HepG2 (cell line): ENCODE measurements at places on chromosomes 3 and 15.

DNA sequence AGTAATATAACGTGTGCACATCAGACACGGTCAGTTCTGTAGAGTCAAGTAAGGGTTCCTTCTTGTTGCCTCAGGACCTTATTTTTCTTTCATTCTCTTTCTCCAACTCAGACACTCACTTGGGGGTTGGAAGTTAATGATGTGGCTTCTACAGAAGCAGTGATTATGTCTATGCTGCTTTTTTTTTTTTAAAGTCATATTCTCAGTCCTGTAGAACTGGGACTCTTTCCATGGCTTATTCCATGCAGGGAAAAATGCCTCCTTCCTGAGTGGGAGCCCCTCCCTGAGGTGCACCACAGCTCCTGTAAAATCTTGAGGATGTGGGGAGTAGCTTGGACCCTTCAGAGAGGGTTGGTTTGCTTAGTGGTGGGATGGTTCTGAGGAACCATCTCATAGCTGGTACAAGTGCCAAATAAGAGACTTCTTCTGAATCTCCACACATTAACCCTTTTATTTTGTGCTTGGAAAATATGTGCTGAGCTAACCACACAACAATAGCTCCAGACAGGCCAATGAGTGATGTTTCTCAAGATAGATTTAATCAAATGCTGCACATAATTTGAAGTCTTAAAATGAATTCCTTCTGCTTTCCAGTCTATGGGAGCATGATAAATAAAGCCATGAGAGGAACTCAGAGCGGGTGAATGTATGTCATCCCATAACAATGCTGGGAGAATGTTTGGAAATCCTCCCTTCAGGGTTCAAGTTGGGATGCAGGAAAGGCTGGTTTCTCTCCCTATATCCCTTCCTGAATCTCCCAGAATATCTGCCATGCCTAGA is 23.3 kb upstream of the FSTL1 start:
- DNase-seq: no peak

GRCh38 chr3:43162230-43163084 is 56.6 kb upstream of the POMGNT2 start:
- DNase-seq: peak; percentile 24

DNA sequence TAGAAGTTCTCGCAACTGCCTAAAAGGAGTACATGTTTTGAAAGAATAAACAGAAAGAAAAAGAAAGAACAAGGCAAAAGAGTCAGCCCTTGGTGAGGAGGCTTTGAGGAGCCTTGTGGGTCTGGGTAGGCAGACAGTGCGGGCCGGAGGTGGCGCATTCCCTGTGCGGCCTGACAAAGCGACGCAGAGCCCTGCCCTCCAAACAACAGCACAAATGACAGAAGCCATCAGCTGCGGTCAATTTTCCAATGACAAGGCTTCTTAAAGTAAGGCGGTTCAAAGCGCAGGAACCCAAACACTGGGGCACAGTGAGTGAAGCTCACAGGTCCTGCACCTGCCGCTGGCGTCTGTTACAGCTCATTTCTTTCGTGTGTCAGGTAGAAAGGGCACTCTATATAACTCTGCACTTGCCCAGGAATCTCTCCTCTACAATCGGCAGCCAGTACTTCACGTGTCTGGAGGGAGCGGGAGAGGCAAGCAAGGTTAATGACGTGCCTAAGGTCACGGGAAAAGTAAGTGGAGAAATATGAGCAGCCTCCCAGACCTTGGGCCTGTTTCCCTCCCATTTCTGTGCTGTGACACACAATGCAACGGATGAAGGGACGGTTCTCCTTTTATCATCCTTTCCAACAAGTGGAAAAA is 178.1 kb downstream of the OPA1 start:
- no peak for DNase-seq

DNA sequence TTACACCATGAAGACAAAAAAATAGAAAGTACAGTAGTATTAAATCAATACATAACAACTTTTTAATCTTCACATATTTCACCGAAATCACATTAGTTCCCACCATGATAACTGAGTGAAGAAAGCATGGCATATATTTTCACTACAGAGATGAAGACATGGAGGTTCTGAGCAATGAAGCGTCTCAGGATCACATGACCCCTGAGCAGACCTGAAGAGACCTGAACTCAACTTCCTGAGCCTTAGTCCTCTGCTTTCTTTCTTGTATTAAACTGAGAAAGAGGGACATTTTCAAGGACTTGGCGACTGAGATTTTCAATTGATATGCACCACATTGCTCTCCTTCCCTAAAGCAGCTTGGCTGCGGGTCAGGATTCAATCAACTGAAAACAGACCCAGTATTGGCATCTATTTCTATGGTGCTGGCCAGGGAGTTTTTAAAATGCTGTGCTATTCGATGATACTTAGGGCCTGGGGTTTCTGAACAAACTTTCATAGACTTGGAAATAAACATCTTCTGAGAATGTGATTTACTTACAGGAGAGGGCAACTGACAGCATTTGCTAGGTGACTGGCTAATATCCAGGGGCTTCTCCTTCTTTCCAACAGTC is 165.1 kb downstream of the LSAMP start:
- DNase-seq: no peak

DNA sequence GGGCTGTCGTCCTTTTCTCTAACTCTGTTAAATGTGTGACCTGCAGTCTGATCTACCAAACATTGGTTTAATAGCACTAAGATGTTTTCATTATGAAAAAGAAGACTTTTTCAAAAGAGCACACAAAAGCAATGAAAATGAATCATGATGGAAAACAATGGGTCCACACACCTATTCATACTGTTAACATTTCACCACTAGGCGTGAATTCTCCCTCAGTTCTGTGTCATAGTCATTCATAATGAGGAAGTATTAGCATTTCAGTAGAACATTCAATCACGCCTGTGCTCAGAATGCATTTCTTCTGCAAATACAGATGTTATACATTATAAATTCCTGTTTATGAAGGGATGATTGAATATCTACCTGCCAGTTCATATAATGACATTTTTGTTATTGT is 35.9 kb downstream of the EIF4E3 start:
- no peak for DNase-seq

- DNase-seq: no peak
These were observed 27.7 kb downstream of the NR2F2 start for GRCh38 chr15:96358001-96358801.

DNA sequence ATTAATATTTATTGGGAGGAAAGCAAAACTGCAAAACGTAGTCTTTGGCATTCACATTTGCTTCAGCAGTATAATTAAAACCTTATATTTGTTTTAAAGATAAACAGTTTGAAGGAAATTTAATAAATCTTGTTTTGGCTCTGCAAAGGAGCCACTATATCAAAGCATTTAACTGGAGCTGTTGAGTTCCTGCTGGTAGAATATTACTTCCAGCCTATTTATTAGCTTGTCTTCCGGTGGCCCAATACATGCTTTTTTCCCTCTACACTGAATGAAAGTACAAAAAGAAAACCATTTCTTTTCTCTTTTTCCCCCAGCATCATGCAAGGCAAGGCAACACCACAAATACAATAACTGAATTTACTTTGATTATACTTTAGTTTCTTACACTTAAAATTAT is 26.3 kb downstream of the SPTSSB start:
- no peak for DNase-seq

DNA sequence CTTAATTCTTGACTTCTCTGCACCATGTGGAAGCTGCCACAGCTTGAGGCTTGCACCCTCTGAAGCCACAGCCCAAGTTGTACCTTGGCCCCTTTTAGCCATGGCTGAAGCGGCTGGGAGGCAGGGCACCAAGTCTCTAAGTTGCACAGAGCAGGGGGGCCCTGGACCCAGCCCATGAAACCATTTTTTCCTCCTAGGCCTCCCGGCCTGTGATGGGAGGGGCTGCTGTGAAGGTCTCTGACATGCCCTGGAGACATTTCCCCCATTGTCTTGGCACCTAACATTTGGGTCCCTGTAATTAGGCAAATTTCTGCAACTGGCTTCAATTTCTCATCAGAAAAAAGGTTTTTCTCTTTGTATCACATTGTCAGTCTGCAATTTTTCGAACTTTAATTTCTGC is 92.8 kb upstream of the GALNT15 start:
- DNase-seq: no peak

- no peak for DNase-seq
These were observed 379.3 kb upstream of the CBLB start for GRCh38 chr3:106247902-106248684.

DNA sequence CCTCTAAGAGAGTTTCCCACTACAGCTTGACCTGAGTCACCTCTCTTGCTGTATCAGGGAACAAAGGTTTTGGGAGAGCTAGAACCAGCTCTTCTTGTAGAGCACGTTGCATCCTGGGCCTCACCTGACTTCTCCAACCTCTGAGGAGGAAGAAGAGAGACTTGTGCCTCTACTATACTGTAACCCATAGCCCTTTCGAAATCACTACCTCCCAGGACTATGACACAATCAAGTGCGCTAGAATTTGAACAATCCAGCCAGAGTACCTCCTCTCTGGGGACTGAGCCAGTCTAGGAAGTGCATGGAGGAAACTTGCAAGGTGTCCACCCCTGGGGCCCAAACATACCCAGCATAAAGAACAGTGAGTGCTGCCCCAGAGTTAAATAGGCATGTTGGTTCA is 192.8 kb upstream of the BHLHE40 start:
- no peak for DNase-seq

DNA sequence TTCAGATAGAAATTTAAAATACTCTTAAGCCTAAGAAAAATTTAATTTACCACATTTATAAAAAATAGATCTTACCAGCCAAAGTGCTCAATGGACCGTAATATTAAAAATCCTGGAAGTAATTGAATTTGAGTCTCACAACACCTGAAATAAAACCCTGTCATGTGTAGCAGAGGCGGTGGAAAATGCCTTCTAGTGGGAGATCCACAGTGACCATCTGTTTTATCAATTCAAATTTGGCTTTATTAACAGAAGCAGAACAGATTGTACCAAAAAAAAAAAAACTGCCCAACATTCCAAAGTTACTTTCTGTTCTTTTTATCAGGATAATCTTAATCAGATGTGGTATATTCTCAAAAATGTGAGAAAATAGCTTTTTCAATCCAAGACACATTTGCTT is 71.7 kb downstream of the DMXL2 start:
- DNase-seq: no peak

DNA sequence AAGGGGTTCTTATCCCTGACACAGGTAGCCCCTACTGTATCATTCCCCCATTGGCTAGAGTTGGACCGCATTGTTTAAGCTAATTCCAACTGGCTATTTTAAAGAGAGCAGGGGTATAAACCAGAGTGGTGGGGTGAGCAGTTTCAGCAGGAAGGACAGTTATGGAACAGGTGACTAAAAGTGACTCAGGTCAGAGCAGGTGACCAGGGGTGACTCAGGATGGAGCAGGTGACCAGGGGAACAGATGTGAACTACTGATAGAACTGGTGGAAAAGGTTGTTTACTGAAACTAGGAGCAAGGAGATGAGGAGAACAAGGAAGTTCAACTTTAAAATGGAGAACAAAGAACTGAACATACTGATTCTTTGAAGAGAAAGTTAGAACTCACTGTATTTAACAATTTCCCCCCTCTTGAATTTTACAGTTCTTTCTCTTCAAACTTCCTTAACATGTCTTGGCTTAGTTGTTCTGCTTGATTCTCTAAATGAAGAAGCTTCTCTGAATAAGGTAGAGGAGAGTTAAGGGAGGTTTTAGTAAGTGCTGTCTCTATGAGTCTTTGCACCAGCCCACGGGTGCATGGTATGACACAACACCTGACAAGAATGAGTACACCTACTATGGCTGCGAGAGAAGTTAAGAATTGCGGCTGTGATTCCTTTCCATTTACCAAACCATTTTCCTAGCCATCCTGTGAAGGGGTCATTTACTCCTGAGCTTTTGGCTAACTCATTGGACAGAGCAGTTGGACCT is 83.4 kb upstream of the WNT7A start:
- no peak for DNase-seq

GRCh38 chr3:31841515-31841914 is 139.5 kb downstream of the OSBPL10 start:
- no peak for DNase-seq

GRCh38 chr15:95017666-95018328 is 786.4 kb downstream of the MCTP2 start:
- DNase-seq: no peak

GRCh38 chr3:33392703-33393125 is 47.5 kb downstream of the UBP1 start:
- no peak for DNase-seq

DNA sequence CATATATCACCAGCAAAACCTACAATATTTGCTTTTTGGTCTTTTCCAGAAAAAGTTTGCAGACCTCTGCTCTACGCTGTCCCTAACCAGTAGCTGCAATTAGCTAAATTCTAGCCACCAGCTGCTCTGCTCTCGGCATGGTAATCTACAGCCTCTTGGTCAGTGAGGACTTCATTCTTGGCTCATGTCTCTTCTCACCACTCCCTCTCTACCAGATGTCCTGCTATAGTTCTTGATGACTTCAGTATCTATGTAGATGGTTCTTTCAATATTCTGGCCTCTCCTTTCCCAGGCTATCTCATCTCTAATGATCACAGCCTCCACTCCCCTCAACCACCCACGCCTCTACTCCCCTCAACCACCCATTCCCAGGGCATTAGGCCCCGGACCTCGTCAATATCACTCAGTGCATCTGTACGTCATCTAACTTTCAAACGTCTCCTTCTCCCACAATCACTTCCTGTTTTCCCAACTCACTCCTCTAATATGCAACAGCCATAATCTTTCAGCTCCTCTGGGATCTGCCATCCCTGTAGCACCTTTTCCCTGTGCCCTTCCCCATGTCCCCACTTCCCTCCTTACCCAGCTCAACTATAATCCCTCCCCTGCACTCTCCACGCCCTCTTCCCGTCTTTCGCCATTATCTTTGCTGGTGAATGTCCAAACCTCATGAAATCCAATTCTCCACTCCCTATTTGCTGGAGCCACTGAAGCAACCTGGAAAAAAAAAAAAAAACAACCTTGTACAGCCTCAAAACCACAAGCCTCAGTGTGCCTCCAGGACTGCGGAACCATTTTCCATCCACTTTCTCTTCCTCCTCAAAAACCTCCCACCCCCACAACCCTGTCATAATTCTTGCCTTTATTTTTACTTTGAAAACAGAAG is 429.4 kb upstream of the PROK2 start:
- DNase-seq: no peak

DNA sequence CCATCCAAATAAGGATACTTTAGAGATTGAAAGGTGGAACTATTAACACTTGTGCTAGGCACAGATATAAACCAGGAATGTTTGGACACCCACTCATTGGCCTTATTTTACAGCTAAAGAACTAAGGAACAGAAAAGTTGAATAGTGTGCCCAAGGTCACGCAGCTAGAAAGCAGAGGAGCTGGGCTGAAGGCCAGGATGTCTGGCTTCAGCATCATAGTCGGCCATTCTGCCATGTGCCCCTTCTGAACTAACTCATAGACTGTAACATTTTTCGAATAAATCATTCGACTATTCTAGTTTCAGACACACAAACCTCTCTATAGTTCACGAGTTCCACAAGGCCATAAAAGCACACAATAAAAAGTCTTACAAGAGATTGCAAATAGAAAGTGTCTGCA is 71.1 kb downstream of the SUMF1 start:
- no peak for DNase-seq

- no peak for DNase-seq
These were observed 132.3 kb downstream of the FAM43A start for GRCh38 chr3:194817936-194818335.

DNA sequence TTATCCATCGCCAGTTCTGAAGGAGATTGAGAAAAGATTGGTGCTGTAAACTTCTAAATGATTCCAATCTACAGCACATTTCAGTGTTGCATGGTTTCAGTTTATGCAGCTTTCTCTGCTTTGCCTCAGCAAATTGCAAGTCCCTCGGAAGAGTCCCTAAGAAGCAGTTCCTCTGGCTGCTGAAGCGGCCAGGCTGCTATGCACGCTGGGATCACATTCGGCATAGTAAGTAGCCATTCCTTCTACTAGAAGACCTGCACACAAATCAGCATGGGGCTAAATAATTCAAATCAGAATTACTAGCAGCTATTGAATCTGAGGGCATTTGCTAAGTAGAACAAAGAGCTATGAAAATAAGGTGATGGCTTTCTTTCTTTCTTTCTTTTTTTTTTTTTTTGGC is 769.5 kb downstream of the AGBL1 start:
- no peak for DNase-seq
